Sigmoid colon (tissue), 7 donors: ENCODE measurements at places on chromosomes 5 and 9.

DNA sequence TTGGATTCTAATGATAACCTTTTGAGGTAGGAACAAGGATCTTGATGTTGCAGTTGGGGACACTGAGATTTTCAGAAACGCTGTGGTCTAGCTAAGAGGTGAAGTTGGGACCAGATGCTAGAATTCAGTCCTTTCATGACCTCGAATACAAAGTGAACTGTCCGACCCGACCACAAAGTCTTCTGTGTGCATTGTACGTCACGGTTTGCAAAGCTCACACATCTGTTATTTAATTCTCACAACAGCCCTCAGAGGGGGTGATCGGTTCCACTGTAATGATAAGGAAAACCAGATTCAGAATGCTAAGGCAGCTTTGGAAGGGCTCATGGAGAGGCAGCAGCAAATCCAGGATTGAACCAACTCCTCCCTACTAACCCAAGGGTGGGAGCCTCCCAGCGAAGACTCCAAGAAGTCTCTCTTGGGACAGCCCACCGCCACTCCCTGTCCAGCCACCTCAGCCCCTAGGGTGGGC is 16.6 kb upstream of the KIF12 start:
- no peak for DNase-seq

DNA sequence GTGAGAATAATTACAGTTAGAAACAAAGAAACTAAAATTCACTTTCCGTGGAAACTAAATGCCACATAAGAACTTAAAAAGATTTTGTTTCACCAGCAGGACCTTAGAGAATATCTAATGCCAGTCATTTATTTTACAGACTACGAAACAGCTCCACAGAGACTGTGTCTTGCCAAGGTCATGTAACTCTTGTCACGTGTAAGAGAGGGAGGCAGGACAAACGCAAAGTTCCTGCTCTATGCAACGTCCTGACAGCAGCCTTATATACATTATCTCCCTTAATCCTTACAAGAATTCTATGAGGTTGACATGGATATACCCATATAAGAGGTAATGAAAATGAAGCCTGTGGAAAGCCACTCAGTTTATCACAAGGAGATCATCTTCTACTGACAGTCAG is 39.4 kb downstream of the CTNNAL1 start:
- no peak for DNase-seq

- DNase-seq: peak; percentile 77
Observed at GRCh38 chr5:6765612-6766525, 52.6 kb downstream of the TENT4A start.

GRCh38 chr5:78472469-78473106 is 112.2 kb downstream of the SCAMP1 start:
- DNase-seq: no peak

GRCh38 chr9:75695921-75696320 is 194.6 kb upstream of the PCSK5 start:
- DNase-seq: no peak

- peak; percentile 17 for DNase-seq
Observed at GRCh38 chr9:134563397-134563796, 78.2 kb upstream of the COL5A1 start.

GRCh38 chr5:92944903-92945604 is 636.0 kb downstream of the NR2F1-AS1 start:
- no peak for DNase-seq

DNA sequence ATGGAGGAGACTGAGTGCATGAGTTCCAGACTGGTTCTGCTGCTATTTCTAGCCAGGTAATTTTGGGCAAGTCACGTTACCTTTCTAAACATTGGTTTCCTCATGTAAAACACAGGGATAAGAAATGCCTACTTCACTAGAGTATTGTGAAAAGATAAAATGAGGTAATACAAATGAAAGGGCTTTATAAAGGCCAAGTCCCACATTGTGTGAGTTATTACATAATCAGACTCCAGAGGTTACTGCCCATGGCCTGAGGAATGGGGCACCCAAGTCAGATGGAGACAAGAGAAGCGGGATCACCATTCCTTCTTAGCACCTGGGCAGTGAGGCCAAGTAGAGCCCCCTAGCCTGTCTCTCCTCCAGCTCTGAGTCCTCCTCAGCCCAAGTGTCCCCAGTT is 7.5 kb downstream of the HBEGF start:
- no peak for DNase-seq

GRCh38 chr5:1293416-1294205 is 1.3 kb downstream of the TERT start:
- peak; percentile 53 for DNase-seq

GRCh38 chr5:122137702-122138101 is 8.4 kb downstream of the ZNF474 start:
- no peak for DNase-seq
